Transverse colon (tissue), 4 donors: ENCODE measurements at places on chromosomes 2 and 18. TPM values are rescaled to one million over a fixed set of nuclear protein-coding genes. Genes with fewer than 3 reads are reported as not detected.

DNA sequence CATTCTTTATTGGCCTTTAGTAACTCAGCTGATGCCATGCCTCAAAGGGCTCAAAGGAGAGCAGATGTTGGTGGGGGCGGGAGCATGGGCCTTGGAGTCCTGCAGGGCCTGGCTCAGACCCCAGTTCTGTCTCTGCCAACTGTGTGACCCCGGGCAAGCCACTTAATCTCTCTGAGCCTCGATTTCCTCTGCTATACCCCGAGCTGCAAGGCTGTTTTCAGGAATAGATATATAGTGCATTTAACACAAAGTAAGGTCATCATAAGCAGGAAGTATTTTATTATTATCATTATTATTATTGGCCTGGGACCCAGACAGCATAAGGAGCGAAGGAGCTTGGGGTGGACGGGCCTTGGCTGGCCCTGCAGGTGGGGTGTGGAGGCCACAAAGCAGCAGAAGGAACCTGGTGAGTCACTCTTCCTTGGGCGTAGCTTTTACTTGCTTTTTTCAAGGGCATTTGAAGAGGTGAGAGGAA lies 162.7 kb downstream of the INHBB start:
- DNase-seq = no peak

- peak; percentile 64 for DNase-seq
Measured at GRCh38 chr2:27049422-27050280, 1.8 kb upstream of the AGBL5 start.

DNA sequence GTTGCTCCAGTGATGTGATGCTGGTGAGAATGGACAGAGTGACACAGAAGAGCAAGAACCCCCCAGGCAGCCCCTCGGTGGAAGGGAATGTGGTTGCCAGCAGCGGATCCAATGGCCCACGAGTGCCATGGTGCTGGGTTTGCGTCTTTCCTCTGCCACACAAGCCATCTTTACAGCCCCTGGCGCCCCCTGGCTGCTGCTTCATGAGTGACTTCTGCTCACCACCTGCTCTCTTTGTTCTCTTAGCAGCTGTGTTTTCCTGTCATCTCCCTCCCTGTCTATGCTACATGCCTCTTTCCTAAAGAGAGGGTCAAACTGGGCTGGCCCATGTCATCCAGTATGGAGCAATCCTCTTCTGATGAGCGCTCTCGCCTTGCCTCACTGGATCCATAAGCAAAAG lies 300.0 kb upstream of the SMIM21 start:
- DNase-seq = peak; percentile 14

CABYR gene
- total RNA-seq = not detected

- DNase-seq = no peak
Measured at GRCh38 chr2:74620671-74621070, 27.5 kb downstream of the M1AP start.

DNA sequence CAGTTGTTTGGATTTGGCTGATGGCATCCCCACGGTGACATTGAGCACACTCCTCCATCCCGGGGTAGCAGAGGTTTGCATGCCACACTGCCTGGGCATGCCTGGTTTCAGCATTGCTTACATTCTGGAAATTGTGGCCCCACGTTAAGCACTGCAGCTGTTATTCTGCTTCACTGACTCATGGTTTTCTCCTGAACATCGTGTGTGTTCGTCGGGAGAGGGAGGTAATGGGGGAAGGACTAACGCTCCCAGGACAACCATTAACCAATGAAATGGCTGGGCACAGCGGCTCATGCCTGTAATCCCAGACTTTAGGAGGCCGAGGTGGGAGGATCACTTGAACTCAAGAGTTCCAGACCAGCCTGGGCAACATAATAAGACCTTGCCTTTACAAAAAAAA lies 28.2 kb upstream of the YWHAQ start:
- DNase-seq = no peak

DNA sequence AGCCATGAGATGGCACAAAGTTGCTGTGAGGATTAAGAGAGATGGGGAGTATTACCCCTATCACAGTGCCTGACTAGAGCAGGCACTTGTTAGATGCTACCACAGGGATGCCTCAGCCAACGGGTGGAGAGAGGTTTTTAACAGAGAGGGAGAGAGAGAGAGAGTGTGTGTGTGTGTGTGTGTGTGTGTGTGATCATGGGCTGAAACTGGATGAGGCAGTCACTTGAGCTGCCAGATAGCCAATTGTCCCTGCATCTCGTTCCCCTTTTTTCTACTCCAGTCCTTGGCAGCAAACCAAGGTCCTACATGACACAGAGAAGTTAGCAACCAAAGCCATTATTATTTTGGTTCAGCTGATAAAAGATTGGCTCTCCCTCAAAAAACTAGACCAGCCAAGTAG lies 3.0 kb downstream of the CD8A start:
- DNase-seq = no peak

GPBAR1 gene
- 3.0 TPM for total RNA-seq

DNA sequence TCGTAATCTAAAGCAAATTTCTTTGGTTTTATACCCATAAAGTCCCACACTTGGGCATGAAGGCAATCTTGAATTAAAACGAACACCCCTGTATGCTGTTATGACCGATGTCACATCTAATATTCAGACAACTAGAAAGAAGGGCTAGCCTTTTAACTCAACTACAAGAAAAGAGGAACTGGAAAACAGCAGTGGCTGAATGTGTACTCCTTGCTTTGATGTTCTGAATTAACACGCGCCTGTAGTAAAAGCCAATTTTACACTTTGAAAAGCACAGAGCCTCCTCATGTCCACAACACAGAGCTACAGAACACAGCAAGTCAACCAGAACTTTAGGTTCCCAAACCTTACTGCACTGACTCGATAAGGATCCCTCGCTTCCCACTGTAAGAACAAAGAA lies 147.6 kb downstream of the HDAC4 start:
- no peak for DNase-seq

CCDC141 gene
- total RNA-seq = 0.40 TPM

DNA sequence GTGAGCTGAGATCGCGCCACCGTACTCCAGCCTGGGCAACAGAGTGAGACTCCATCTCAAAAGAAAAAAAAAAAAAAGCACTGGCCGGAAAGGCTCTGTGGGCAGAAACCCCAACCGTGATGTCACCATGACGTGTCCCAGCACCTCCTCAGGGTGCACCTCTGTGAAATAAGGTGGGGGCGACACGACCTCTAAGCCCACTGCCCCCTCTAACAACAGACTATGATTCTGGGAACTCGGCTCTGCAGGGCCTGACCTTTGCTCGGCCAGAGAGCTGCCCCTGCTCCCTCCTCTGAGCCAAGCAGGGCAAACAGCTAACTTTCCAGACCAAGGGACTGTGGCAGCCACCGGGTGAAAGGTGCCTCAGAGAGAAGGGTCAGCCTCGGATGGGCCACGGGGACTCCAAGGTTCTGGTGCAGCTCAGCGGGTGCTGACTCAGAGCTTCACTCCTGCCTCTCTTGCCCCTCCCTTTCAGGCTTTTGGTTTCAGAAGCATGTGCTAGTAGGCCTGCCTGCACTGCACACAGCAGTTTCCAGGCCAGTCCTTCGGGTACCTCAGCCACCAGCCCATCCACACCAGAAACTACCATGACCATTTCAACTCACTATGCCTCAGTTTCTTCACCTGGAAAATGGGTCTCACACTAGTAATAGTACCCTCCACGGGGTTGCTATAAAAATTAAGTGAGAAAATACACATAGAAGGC lies 8.0 kb downstream of the TMBIM1 start:
- DNase-seq = peak; percentile 75

DNA sequence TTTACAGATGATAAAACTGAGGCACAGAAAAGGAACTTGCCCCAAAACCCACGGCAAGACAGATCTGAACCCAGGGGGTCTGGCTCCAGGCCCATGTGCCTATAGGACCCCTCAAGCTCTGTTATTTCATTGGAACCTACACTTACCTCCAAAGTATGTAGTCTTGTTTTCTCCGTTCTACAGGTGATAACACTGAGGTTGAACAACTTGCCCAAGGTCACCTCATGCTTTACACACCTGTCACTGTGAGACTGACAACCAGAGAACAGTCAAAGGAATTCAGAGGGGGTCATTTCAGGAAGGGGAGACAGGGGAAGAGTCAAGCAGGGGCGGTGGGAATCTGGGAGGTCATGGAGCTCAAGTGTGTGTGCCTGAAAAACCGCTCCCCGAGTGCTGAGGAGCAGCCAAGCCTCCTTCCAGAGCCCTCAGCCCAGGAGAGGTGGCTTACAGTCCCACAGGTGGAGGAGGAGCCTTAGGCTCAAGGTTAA lies 47.7 kb downstream of the SERTAD2 start:
- DNase-seq = no peak

- no peak for DNase-seq
Measured at GRCh38 chr2:63035660-63036059, 15.0 kb upstream of the OTX1 start.

ITPRIPL1 gene
- total RNA-seq = 2.6 TPM

- DNase-seq = peak; percentile 84
Measured at GRCh38 chr2:42493468-42494354, at the start of gene KCNG3. Gene KCNG3 (minus strand): TSS chr2:42493982. CDS start chr2:42493501, 481 bp downstream.

PLB1 gene
- total RNA-seq = 4.2 TPM

GRCh38 chr2:232365621-232366321 lies 12.8 kb upstream of the ALPP start:
- DNase-seq = no peak

ACADL gene
- not detected for total RNA-seq

DNA sequence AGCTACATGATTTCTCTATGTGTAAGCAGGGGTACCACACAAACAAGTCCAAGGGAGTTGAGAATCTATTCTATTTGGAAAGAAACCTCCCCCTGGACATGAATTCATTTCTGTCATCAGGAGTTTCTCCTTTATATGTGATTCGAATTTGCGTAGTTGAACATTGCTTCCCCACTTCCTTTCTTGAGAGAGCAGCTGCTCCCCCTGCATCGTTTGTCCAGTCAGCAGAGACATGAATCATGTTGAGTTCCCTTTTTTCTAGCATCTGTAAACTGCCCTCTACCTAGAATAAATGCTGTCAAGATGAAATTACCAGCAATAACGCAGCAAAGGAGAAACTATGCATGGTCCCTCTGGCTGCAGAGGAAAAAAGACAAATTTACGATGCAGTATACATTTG lies 73.8 kb downstream of the KIF5C start:
- no peak for DNase-seq

CLEC4F gene
- 0.14 TPM for total RNA-seq

DNA sequence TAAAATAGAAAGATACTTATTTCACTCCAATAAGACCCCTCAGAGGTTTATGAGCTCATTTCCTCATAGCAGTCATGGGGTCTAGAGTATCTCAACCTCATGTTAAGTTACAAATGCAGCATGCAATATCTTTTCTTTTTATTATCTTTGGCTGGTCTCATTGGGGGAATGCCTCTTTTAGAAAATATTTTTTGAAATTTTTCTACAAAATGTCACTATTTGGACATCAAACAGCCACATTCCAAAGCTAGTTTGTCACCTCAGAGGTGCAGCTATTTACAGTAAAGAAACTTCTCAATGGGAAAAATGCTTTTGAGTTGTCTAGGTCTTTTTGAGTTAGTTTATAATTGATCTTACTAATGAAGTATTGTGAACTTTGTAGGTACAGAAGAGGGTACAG lies 370.7 kb upstream of the LRATD1 start:
- DNase-seq = no peak

DNA sequence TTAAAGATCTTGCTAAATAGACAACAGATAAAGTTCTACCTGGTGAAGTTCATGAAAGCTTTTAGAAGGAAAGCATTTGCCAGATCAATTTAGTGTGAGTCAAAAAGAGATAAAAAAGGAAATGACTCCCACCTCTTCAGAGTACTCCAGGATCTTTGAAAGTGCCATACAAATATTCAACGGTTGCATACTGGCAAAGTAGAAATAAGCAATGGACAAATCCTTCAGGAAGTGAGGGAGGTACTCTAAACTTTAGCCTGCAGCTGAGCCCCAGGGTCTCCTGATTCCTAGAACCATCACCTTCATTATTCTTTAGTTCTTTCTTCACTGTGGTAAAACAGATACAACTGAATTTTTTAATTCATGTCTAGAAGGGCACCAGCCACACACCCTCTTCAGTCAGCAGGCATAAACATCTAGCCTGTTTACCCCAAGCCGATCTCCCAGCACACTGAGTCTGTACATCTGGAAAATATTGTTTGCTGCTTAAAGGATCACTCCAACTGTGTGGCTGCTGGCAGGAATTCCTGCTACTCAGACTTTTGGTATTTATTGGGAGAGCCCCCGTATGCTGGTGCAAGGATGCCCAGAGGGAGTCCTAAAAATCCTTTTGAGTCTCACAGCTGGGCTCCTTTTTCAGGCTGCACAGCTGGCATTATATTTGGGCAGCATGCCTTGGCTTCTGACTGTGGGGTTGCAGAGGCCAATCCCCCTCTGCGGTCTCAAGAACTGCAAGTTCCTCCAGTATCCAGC lies 72.3 kb upstream of the SESTD1 start:
- DNase-seq = no peak

CXCR1 gene
- 0.14 TPM for total RNA-seq

- no peak for DNase-seq
Measured at GRCh38 chr18:74529811-74530583, 4.3 kb upstream of the CNDP1 start.

- DNase-seq = no peak
Measured at GRCh38 chr2:15693926-15694588, 102.4 kb downstream of the DDX1 start.

TCF23 gene
- total RNA-seq = not detected

NR4A2 gene
- 3.7 TPM for total RNA-seq

DNA sequence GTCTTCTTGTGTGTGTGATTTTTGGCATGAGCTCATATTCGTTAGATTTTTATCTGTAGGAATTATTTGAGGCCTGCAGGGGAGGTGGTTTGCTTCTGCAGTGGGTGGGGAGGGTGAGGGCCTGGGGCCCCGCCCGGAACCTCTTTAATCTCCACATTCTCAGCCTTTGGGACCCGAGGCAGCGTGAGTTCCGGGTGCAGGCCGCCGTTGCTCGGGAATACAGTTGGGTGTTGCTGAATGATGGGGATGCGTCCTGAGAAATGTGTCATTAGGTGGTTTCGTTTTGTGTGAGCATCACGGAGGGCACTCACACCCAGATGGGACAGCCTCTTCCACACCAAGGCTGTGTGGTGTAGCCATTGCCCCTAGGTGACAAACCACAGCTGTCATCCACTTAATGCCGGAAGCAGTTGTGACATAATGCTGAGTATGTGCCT lies 13.7 kb upstream of the GAL3ST2 start:
- peak; percentile 38 for DNase-seq

DNA sequence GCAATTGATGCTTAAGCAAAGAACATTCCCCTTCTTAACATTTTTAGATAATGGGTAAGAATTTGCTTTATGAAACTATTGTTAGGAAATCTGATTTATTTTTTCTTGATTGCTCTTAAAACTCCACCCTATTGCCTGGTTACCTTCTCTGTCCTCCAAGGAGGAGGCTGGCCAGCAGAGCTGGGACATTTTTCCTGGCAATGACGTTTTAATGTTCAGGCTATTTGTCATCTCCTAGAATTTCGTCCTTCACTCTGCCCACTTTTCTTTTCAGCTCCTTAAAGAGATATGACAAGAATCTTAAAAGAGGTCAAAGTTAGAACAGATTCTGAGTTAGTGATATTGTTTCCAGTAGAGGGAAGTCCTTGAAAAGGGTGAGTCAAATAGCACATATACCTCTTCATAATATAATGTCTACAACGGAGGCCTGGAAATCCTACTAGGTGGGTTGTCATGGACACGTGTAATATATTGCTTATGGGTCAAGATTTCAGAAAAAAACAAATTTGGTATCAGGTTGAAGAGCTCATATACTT lies 141.0 kb downstream of the CMPK2 start:
- no peak for DNase-seq

- no peak for DNase-seq
Measured at GRCh38 chr18:25019086-25019860, 332.7 kb downstream of the ZNF521 start.
